Activated CD8-positive, alpha-beta memory T cell treated with anti-CD3 and anti-CD28 coated beads for 4 hours (primary cell): ENCODE measurements at places on chromosomes 7 and 10.
A peak's percentile ranks its signal among the peaks of the same experiment; 100 is the strongest.

DNA sequence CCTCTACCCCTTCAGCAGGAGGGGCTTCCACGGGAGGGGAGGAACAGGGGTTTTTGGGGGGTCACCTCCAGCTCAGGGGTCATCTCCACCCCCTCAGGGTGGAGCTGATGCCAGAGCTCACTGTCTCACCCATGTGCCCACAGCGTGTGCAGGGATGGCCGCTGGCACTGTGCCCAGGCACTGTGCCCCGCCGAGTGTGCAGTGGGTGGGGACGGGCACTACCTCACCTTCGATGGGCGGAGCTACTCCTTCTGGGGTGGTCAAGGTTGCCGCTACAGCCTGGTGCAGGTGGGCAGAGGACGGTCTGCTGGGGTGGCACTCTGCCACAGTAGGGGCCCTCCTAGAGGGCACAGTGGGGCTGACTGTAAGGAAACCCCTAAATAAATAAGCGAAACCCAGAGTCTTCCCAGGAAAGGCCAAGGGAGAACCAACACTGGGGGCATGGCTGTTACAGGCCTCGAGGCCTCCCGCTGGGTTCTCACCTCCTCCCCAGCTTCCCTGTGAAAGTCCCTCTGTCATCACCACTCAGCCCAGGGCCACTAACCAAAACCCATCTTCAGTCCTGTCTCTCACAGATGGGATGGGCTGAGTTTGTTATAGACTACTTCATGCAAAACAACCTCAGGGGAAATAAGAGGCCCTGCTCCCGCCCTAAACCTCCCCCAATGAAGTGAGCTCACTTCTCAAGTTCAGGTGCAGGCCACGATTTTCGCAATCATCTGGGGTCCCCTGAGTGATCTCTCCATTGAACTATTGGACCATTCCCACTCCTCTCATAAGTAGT lies 7.4 kb upstream of the ZNF467 start:
- DNase-seq = no peak

- no peak for DNase-seq
Observed at GRCh38 chr7:44267719-44268421, 57.5 kb downstream of the CAMK2B start.

GRCh38 chr7:70771451-70771850 lies 360.5 kb upstream of the GALNT17 start:
- DNase-seq = no peak

- no peak for DNase-seq
Observed at GRCh38 chr7:22142572-22142971, 196.9 kb upstream of the CDCA7L start.

DNA sequence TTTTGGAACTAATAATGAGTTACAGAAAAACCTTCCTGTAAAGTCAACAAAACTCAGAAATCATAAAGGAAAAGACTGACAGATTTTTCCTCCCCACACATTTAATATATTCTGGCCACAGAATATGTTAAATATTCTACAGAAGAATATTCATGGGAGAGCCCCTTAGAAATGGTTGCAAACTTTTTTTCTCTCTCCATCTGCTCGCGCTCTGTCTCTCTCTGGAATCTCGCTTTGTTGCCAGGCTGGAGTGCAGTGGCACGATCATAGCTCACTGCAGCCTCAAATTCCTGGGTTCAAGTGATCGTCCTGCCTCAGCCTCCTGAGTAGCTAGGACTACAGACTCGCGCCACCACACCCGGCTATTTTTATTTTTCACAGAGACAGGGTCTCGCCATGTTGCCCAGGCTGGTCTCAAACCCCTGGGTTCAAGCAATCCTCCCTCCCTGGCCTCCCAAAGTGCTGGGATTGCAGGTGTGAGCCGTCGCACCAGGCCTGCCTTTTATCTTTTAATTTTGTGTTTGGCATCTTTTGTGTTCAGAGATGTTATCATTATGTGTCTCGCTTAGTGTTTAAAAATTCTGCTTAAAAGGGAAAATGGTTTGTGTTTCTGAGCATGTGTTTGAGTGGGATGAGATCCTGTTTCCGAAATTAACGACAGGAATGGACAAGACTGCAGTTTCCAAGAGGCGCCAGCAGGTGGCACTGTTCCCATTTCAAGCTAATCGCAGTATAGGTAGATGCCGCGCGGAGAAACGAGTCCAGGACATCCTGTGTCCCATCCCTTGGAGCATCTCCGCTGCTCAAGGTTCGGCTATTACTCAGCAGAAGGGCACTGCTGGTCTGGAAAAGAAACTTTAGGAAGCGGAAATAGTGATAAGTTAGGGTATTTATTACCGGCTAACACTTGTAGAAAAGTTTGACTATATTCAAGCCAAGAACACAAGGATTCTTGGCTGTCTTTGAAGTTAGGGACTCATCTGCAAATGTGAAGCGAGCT lies 23.1 kb upstream of the ST7 start:
- peak; percentile 52 for DNase-seq

- DNase-seq = no peak
Observed at GRCh38 chr10:101668566-101668965, 26.4 kb downstream of the FBXW4 start.

GRCh38 chr7:17010637-17011300 lies 129.0 kb upstream of the AGR3 start:
- no peak for DNase-seq

DNA sequence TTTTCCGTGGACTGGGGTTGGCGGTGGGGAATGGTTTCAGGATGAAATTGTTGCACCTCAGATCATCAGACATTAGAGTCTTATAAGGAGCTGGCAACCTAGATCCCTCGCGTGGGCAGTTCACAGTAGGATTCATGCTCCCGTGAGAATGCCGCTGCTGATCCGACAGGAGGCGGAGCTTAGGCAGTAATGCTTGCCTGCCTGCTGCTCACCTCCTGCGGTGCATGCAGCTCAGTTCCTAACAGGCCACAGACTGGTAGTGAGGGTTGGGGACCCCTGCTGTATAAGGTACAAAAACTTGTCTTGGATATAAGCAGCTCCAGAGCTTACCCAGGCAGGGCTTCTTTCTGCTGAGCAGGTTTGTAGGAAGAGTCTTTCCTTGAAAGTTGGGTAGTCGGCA lies 53.9 kb downstream of the SHH start:
- no peak for DNase-seq

DNA sequence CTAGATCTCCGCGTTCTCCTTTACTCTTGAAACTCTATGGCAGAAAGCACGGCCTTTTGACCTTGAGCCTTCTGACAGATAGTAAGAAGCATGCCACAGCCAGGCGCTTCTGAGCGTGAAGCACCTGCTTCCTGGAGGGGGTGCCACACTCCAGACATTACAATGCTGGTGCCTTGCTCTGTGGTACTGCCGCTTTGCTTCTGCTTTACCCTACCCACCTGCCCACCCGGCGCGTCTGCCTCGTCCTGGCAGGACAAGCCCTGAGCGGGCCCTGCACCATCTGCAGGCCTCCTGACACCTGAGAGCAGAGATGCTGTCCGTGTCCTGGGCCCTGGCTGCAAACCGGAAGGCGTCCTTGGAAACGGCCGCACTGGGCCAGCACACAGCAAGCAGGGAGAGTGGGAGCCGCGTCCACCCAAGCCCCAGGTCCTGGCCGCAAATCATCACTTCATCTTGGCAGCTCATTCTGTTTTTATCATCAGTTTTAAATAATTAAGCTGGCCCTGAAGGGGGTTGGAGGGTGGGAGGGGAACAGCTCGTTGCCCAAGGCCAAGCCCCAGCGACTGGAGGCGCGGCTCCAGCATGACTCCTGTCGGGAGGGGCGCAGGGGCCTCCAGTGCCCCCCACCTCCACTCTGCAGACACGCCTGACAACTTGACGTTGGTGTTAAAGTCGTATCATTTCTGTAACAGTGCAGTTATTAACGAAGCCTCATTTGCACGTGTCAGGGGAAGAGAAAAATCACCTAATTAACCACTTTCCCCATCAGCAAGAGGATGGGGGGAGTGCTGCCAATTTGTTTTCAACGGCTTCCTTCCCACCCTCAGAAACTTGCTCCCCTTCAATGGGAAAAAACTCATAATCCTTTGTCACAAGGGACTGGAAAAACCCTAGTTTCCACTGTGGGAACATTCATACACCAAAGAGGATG lies 132.2 kb downstream of the MAD1L1 start:
- no peak for DNase-seq

- no peak for DNase-seq
Observed at GRCh38 chr10:59376846-59377245, 14.5 kb upstream of the FAM13C start.

- DNase-seq = no peak
Observed at GRCh38 chr10:80976658-80977057, 439.0 kb downstream of the SH2D4B start.

- peak; percentile 51 for DNase-seq
Observed at GRCh38 chr10:5623081-5623748, 43.2 kb downstream of the ASB13 start.

- no peak for DNase-seq
Observed at GRCh38 chr7:139669106-139670061, 108.4 kb downstream of the HIPK2 start.

- no peak for DNase-seq
Observed at GRCh38 chr7:76329479-76329878, 27.0 kb downstream of the HSPB1 start.

DNA sequence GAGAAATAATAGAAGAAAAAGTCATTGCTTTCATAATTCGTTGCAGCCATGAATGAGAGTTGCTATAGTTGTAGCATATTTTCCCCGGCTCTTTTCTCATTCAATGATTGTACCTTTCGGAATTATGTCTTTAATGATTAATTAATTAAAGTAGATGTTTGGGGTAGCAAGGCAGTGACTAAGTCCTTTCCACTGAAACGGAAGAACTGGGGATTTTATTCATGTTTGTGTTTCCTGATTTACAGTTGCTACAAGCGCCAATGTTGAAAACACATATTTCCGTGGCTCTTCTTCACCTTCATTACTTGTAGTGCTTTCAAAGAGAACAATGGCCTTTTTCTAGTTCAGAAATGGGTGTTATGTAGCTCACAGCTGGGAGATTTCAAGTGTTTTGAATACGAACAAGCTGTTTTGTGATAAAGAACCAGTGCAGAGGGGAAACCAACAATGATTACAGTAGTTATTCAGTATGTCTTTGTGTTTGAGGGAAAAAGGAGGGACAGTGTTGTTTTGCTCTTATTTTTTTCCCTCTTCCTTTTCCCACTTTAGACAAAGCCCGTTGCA lies 153.5 kb downstream of the NSUN6 start:
- no peak for DNase-seq

DNA sequence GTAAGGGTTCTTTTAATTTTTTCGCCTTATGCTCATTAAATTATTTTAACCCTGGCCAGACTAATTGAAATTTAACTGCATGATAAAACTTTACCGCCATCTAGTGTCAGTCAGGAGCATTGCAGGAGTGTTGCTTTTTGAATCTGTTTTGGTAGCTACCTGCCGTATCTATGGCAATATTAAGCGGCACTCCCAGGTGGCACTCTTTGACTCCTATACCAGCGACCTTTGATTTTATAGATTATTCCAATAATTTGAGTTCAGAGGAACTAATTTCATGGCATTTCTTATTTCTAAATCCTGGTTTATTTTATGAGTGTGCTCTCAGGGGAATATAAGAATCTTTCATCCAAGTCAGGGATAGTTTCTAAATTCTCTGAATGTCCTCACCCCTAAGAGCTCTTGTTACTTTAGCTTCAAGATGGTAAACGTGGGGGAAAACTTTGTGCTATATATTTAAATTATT lies 198.9 kb downstream of the REEP3 start:
- DNase-seq = peak; percentile 34

- no peak for DNase-seq
Observed at GRCh38 chr10:26499426-26499825, 61.3 kb downstream of the APBB1IP start.

- no peak for DNase-seq
Observed at GRCh38 chr7:28853150-28853549, 105.0 kb downstream of the TRIL start.

- no peak for DNase-seq
Observed at GRCh38 chr7:149666360-149666945, 106.9 kb downstream of the ZNF467 start.

DNA sequence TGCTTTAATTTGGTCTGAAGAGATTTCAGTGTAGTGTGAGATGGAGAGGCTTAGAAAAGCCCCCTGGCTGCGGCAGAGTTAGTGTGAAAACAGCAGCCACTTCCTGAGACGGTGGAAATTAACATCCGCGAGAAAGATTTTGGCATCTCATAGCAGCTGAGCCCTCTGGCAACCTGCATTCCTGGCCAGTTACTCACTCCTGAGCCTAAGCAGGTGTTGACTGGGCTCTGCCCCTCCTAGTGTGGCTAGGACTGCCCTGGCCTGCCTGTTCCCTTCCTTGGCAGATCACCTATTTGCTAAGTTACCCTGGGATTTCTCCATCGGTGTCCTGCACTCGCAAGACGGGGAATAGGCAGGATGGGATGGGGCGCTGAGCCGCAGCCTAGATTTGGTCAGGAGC lies 57.6 kb upstream of the LMTK2 start:
- no peak for DNase-seq

DNA sequence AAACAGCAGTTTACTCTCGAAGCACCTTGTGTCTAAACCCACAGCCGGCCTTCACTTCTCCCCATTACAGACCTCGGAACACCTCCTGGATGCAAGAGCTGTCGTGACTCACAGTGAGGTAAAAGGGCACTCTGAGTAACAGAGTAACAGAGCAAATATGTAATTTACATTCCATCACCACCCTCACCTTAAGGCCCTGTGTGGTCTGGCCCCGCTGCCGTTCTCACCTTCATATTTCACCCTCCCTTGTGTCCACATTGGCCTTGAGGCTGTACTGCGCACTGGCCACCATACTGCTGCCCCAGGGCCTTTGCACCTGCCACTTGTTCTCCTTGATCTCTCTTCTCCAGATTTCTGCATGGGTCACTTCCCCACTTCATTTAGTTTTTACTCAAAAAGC lies 12.6 kb downstream of the FFAR4 start:
- no peak for DNase-seq

- no peak for DNase-seq
Observed at GRCh38 chr10:23779301-23779700, 340.4 kb downstream of the OTUD1 start.

GRCh38 chr10:132590094-132590751 lies 52.6 kb downstream of the INPP5A start:
- DNase-seq = no peak

GRCh38 chr7:22554184-22554583 lies 54.2 kb upstream of the STEAP1B start:
- no peak for DNase-seq

DNA sequence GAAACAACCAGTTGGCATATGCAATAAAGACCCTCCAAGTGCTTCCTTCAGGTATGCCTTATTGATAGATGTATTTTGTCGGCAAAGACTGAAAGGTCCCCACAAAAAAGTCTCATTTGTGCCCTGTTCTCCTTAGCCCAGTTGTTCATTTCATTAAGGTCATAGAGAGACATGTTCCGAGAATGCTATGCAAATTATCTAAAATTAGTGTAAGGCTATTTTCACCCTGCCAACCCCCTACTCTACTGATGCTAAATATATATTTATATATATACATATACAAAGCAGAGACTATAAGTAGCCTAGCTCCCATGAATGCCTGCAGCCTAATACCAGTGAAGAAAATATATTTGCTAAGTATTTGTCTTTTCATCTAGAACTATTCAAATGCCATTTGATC lies 96.7 kb upstream of the ADO start:
- no peak for DNase-seq

- no peak for DNase-seq
Observed at GRCh38 chr10:58833771-58834561, 321.3 kb downstream of the BICC1 start.
